LoVo (cell line): ENCODE measurements at places on chromosomes 5 and 9.

GRCh38 chr9:744046-744712, 97.3 kb upstream of the DMRT1 start:
- DNase-seq, result no peak

DNA sequence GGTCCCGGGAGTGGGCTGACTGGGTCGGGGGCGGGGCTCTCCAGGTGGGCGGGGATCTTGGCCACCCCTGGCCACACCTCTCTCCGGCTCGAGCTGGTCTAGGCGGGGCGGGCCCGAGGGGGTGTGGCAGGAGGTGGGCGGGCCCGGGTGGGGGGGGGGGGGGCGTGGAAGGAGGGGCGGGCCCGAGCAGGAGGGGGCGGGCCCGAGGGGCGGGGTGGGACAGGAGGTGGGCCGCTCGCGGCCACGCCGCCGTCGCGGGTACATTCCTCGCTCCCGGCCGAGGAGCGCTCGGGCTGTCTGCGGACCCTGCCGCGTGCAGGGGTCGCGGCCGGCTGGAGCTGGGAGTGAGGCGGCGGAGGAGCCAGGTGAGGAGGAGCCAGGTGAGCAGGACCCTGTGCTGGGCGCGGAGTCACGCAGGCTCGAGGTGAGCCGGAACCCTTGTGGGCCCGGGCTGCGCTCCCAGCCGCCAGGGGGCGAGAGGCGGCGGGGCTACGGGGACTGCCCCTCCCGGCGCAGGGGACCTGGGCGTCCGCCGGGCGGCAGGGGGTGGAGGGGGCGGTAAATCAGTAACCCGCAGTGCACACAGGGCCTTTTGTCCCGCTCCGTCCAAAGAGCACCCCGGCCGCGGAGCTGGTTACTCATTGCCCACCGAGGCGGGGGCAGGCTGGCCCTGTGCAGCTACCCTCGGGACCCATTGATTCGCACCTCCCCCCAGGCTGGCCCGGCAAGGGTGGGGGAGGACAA, at the start of gene FGFR4:
TSS of gene FGFR4 (plus strand) at position 262 of the 744 bp plus-strand sequence. CDS start 2,688 bp downstream, outside the sequence.
- DNase-seq, result peak; percentile 85

DNA sequence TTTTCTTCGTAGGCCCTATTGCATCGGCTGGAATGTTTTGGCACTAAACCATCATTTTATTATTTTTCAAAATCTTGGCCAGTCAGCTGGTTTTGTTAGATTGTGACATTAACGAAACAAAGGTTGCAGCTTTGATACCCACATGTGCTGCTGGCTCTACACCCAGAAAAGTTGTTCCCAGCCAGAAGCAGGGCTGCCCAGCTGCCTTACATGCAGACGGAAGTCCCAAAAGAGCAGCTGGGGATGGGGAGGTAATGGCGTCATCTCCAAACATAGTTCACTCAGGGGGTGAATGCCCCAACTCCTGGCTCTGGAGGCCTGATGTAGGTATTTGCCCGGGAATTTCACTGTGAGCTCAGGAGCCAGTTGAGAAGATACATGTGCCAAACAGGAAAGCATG, 23.3 kb downstream of the TMEM171 start:
- no peak for DNase-seq

DNA sequence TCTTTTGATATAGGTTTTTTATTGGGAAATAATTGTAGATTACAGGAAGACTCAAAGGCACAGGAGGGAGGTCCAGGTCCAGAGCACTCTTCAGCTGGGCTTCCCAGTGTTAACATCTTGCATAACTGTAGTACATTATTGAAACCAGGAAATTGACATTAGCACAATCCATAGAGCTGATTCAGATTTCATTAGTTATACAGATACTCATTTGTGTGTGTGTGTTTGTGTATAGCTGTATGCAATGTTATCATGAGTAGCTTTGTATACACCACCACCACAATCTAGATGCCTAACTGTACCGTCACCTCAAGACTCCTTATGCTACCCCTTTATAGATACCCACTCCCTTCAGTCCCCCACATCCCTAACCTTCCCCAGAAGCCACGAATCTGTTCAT, 47.9 kb downstream of the SLC36A1 start:
- no peak for DNase-seq

GRCh38 chr9:21813575-21814473, 11.4 kb downstream of the MTAP start:
- DNase-seq, result peak; percentile 74

GRCh38 chr5:81838307-81838906, 87.5 kb upstream of the SSBP2 start:
- DNase-seq, result peak; percentile 48

DNA sequence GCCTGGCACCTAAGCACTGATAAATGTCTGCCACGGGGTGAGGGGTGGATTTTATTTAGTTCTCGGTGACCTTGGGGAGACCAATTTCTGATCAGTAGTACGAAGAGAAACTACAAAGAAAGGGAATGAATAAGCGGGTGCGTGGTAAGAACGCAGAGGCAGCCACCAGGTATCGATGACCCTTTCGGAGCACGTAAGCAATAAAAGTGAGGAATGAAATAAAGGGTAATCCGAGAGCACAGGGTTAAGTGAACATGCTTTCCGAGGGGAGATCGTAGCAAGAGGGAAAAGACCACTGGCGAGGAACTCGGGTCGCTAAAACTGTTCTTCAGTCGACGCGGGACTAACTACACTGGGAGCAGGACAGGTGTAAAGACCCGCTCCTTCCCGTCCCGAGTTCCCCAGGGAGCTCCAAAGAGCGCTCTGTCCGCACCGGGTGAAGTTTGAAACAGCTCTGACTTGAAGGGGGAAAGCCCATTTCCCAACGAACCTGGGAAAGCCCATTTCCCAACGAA, 1.1 kb downstream of the ELOVL7 start:
- no peak for DNase-seq

GRCh38 chr9:126439883-126440653, 113.4 kb downstream of the MVB12B start:
- DNase-seq, result no peak

DNA sequence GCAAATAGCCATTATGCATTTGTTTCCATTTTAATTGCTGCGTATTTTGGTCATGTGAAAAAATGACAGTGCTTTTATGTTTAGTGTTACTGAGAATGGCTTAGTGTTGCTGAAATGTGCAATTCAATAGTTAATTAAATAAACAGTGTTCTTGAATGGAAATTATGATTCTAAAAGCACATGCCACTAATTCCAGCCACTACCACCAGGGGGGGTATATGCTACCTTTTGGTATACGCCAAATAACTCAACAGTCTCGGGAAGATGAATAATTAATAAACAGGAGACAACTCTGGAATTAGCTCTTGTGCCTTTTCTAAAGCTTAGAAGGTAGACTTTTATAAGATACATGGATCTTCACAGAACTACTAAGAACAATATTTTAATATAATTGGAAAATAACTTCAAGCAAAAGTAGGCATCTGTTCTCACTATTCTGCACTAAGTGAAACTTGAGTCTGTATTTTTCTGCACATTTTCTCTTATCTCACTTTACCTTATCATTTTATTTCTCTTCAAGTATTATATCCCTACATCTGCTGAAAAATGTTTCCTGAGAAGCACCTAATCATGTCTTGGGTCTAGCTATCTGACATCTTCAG, 83.5 kb upstream of the MINAR2 start:
- DNase-seq, result peak; percentile 63

DNA sequence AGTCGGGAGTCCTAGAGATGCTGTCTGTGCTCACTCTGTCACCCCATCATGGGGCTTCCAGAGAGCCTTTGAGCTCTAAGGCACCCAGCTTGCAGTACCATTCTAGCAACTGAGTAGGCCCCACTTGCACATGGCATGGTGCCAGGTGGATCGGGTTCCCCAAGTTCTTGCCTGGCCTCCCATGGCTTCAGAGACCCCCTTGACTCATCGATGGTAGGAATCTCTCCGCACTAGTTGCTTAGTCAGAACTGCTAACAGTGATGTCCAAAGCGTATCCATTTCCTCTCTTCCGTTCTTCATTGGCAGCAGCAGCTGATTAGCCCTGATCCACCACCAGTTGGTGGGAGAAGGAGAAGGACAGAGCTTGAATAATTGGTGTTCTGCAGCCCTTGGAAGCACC, 70.3 kb upstream of the RARS1 start:
- no peak for DNase-seq

GRCh38 chr5:179008667-179009066, 13.5 kb upstream of the GRM6 start:
- DNase-seq, result no peak

GRCh38 chr5:111752426-111752965, 4.5 kb downstream of the NREP start:
- DNase-seq, result no peak

GRCh38 chr9:110047232-110047954, 160.6 kb downstream of the C9orf152 start:
- DNase-seq, result no peak

- DNase-seq, result no peak
These were observed 186.4 kb downstream of the CDK5RAP2 start for GRCh38 chr9:120393386-120394057.

DNA sequence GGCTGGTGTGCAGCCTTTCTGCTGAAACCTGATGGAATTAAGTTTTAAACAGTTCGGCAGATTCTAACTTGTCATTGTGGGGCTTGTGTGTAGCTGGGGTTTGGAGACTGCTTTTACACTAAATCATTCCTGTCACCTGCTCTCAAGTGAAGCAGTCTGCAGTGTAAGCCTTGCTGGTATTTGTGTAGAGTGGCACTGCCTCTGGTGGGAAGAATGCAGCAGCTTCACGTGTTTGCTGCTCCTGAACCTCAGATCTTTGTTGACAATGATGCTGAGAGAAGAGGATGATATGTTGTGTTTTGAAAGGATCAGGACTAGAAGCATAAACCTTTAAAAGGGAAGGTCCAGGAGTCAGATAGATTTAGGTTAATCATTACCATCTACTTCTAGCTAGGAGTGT, 88.1 kb downstream of the KDM4C start:
- no peak for DNase-seq

- no peak for DNase-seq
These were observed 9.8 kb upstream of the PHYKPL start for GRCh38 chr5:178242416-178242815.

GRCh38 chr9:91815896-91816295, 134.1 kb downstream of the ROR2 start:
- DNase-seq, result no peak

- DNase-seq, result no peak
These were observed 49.0 kb upstream of the IFNK start for GRCh38 chr9:27475057-27475595.

DNA sequence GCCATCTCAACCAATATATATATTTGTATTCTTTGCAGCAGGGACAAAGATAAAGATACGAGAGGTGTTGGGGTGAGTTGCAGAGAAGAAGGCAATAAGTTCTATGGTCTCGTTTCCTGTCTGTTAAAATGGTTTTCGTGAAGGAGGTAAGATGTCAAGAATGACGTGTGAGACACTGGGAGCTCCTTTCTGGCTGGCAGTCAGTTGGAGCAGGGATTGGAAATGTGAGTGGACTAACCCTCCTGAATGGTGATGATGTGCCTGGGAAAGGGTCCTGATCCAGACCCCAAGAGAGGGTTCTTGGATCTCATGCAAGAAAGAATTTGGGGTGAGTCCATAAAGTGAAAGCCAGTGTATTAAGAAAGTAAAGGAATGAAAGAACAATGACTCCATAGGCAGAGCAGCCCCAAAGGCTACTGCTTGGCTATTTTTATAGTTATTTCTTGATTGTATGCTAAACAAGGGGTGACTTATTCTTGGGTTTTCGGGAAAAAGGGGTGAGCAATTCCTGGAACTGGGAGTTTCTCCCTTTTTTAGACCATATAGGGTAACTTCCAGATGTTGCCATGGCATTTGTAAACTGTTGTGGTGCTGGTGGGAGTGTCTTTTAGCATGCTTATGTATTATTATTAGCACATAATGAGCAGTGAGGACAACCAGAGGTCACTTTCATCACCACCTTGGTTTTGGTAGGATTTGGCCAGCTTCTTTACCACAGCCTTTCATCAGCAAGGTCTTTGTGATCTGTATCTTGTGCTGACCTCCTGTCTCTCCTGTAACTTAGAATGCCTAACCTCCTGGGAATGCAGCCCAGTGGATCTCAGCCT, 53.7 kb downstream of the SPATA31C2 start:
- DNase-seq, result no peak

- no peak for DNase-seq
These were observed 179.4 kb downstream of the CFAP90 start for GRCh38 chr5:7671381-7671993.

DNA sequence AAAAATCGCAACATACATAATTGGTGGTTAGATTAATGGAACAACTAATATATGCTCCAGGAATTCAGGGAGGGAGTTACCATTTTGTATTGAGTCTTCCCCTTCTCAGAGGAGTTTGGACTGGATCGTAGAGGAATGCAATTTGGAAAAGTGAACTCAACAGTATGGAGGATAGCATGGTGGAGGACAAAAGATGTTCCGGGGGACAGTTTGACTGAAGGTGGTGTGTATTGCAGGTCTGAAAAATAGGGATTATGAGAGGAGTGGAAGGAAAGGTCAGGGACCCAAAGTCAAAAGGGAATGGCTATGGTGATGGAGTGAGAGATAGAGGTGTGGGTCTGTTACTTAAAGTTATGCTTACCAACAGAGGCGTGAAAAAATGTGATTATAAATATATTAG, 1.5 kb downstream of the DNAJC21 start:
- DNase-seq, result no peak

DNA sequence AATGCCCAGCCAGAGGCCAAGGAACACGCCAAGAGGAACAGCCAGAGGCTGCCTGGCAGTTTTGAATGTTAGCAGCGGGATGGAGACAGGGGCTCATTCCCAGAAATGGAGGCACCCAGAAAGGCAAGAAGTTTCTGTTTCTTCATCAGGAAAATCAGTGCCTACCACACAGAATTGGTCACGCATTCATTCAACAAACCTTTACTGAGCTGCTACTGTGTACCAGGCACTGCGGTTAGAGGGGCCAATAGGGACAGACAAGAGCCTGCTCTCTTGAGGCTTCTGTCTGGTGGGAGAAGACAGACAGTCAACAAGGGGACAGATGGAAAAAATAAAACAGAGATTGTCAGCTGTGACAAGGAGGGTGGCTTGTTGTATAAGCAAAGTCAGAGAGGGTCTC, 27.2 kb upstream of the CPLX2 start:
- no peak for DNase-seq

DNA sequence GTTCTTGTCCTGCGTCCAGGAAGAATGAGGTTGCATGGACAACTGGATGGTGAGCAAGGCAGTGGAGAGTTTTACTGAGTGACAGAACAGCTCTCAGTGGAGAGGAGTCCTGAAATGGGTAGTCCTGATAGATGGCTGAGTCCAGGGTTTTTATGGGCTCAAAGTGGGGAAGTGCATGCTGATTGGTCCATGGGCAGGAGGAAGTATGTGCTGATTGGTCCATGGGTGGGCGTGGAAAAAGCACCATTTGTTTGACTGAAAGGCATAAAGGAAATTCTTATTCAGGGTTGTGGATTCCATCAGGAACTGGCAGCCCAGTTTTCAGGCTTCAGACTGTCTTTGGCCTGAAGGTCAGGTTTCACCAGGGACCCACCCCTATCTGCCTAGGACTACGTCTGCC, 10.6 kb downstream of the FSD1L start:
- no peak for DNase-seq

- no peak for DNase-seq
These were observed 100.3 kb upstream of the LMX1B start for GRCh38 chr9:126513159-126514036.

- DNase-seq, result no peak
These were observed 2.7 kb downstream of the SHB start for GRCh38 chr9:38066197-38066913.

GRCh38 chr9:93308676-93309075, 124.7 kb downstream of the WNK2 start:
- no peak for DNase-seq

GRCh38 chr5:33272288-33272687, 168.5 kb upstream of the TARS1 start:
- peak; percentile 25 for DNase-seq
